ENCODE measurements at places on chromosomes 16 and 17. TPM values are rescaled to one million over a fixed set of nuclear protein-coding genes. Genes with fewer than 3 reads are reported as not detected.

- DNase-seq: peak; percentile 61
Measured at GRCh38 chr17:60392845-60393702, 1.1 kb upstream of the USP32 start.

- no peak for DNase-seq
Measured at GRCh38 chr16:4350365-4350786, 745 bp downstream of the PAM16 start.

GRCh38 chr16:59212492-59213024 is 478.4 kb upstream of the GOT2 start:
- no peak for DNase-seq

The KRT31 gene
- polyA plus RNA-seq: not detected
